ENCODE measurements at places on chromosomes 1 and 21.

DNA sequence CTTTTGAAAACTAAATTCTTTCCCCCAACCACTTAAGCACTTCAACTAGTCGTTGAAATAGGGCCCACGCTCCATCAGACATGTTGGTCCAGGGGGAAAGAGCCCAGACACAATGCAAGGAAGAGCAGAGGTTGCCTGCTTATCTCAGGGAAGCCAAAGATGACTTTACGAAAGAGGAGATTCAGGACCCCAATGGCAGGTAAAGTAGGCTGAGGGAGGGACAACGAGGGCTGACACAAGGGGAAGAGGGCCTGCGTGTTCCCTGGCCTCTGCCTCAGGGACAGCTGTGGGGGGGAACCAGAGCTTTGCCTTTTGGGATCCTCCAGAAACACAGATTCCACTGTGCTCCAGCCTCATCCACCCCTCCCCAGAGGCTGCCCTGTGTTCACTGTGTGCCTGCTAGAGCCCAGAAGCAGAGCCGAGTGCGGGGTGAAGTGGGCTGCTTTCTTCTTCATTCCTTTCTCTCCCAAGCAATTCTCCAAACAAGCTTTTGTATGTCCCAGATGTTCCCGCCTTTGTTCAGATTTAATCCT is 135.5 kb upstream of the GRIK3 start:
- no peak for DNase-seq

GRCh38 chr1:109517337-109517736 is 7.8 kb upstream of the AMIGO1 start:
- no peak for DNase-seq

DNA sequence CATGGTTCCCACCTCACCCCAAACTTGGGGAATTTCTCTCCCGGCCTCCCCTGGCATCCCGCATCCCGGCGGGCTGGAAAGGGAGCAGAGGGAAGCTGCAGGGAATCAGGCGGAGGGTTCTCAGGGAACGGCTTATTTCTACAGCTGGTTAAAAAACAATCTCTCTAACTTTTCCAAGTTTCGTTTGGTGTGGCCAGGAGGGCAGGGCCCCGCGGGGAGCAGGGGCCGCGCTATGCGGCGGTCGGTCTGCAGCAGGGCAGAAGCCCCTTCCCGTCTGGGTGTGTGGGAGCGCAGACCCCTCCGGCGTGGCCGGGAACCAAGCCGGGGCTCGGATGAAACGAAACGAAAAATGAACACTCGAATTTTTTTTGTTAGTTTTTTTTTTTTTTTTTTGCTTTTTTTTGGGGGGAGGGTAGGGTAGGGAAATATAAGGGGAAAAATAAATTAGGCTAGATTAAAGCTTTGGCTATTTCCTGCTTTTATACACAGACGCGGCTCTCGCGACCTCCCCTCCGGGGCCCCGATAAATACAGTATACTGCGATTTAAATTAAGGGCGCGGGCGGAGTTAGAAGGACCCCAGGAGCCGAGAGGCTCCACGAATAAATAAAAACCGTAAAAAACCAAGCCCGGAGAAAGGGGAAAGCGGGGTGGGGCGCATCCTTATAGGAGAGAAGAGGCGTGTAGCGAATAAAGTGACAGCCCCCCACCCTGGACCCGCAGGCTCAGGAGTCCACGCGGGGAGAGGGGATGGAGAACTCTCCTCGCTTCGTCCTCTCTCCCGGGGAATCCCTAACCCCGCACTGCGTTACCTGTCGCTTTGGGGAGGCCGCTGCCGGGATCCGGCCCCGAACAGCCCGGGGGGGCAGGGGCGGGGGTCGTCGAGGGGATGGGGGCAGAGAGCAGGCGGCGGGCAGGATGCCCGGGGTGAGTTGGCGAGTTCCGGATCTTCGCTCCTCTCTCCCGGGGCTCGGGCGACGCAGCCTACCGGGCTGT is 2.1 kb downstream of the POU3F1 start:
- DNase-seq = no peak

DNA sequence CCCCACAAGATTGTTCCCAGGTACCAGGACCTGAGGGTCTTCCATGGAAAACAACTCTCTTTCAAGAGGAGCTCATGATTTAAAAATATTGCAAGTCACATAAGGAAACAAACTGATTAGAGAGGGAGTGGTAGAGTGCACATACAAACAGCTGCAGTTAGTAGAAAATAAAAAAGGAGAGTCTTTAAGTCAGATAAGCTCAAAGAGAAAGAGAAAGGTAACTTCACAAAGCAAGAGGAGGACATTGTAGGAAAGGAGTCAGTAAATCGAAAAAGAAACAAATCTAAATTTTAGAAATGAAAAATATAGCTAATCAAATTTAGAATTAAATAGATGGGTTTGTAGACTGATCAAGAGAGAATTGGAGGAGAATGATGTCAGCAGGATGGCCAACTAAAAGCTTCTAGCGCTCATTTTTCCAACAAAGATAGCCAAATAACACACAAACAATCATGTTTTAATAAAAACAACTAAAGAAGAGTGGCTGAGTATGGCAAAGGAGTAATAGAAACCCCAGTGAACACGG is 86.1 kb upstream of the CD53 start:
- DNase-seq = no peak

- no peak for DNase-seq
These were observed 28.6 kb downstream of the AGPAT3 start for GRCh38 chr21:43893536-43894205.

DNA sequence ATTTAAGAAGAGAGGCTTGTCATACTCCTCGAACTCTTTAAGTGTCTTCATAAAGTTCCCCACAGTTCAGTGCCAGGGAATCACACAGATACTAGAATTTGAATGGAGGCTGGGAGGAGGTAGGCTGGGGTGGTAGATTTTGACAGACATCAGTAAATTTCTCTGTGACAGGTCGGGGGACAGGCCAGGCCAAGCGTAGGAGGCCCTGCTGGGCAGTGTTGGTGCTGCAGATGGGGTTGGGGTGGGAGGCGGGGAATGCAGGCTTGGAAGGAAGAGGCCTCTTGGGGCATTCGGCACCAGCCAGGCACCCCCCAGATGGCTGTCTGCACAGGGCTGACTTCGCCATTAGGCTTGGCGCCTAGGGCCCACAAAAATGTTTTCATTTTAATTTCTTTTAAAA is 84.0 kb downstream of the MAN1C1 start:
- DNase-seq = no peak

DNA sequence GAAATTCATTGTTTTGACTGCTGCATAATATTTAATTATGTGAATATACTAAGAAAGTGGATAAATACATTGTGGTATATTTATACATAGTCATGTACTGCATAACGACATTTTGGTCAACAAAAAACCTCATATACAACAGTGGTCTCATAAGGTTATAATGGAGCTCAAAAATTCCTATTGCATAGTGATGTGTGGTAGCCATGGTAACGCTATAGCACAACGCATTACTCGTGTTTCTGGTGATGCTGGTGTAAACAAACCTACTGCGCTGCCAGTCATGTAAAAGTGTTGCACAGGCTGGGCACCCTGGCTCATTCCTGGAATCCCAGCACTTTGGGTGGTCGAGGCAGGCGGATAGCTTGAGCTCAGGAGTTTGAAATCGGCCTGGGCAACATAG is 52.6 kb upstream of the NHLH2 start:
- no peak for DNase-seq

GRCh38 chr1:211903490-211904245 is 73.1 kb upstream of the LPGAT1 start:
- no peak for DNase-seq

All from GM04504 (cell line).